ENCODE measurements at places on chromosomes 12 and 14.

GRCh38 chr14:102523569-102524450, 14.2 kb upstream of the ANKRD9 start:
- DNase-seq, result no peak

GRCh38 chr12:99154216-99154982, 493.2 kb upstream of the GARIN6 start:
- no peak for DNase-seq

- no peak for DNase-seq
These were observed 15.1 kb upstream of the ZFP36L1 start for GRCh38 chr14:68807987-68808386.

DNA sequence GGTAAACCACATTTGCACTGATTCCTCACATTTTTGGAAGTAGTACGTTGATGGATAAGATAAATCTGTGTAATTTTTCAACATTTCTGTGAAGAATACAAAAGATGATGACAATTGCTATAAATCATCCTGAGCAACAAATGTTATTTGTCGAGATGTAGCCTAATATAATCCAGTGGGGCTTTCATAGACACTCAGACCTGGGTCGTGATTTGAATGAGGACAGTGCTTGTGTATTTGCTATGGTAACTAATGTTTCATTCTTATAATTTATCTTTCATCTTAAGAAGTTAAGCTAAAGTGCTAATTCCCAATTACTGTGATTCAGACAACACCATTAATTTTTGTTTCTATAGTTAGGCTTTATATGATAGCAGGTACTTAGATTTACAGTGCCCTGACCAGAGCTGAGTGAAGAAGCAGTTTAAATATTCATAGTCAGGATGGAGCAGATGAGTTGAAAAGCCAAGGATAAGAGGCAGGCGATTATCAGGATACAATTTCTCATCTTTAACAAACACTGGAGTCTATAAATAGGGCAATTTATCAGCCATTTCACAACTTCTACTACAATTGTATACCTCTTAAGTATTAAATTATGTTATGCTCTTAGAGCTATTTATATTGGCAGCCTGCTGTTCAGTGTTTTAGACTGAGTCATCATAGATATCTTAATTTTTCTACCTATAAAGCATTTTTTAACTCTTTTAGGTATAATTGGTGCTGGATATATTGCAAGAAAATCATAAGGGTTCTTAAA, 359.9 kb downstream of the TRHDE start:
- DNase-seq, result no peak

- no peak for DNase-seq
These were observed 2.3 kb downstream of the RFX4 start for GRCh38 chr12:106585105-106585520.
